Activated CD4-positive, alpha-beta memory T cell treated with anti-CD3 and anti-CD28 coated beads, Interleukin-2, amount 10 ng/mL, durations not matched to agents 7 days and 5 days (primary cell): ENCODE measurements at places on chromosomes 7 and 10.

DNA sequence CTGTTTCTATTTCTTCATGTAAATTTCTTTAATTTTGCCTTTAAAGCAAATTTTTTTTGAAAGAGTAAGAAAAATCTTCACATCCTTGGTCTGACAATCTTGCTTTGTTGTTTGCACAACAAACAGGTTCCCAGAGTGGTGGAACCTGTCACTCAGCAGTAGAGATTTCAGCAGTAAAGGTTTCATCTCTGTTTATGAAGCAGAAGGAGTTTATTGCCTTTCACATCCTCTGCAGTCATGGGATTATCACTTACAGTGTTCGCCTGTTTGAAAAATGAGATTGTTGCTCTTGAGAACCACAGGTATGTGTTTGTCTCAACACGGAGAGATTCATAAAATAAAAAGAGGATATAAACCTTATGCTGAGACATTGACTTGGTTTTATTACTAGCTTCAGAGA is 342.6 kb downstream of the IPMK start:
- no peaks in the 10 kb centered on the region for H3K4me1 ChIP-seq
- H3K4me3 ChIP-seq, result no peak overlapping the region
- H3K27me3 ChIP-seq, result no peaks in the 10 kb centered on the region
- H3K36me3 ChIP-seq, result no peaks in the 10 kb centered on the region
- no peak overlapping the region for H3K27ac ChIP-seq

DNA sequence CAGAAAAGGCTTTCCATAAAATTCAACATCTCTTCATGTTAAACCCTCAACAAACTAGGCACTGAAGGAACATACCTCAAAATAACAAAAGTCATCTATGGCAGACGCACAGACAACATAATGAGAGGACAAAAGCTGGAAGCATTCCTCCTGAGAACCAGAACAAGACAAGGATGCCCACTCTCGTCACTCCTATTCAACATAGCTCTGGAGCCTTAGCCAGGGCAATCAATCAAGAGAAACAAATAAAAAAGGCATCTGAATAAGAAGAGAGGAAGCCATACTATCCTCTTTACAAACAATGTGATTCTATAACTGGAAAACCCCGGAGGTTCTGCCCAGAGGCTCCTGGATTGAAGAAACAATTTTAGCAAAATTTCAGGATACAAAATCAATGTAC is 251.0 kb downstream of the MALRD1 start:
- H3K36me3 ChIP-seq, result no peaks in the 10 kb centered on the region
- no peaks in the 10 kb centered on the region for H3K27me3 ChIP-seq
- H3K4me3 ChIP-seq, result no peak overlapping the region
- no peak for DNase-seq
- no peaks in the 10 kb centered on the region for H3K4me1 ChIP-seq
- H3K27ac ChIP-seq, result no peak overlapping the region

GRCh38 chr7:120272261-120272660 is 714 bp upstream of the KCND2 start:
- DNase-seq, result no peak
- no peaks in the 10 kb centered on the region for H3K36me3 ChIP-seq
- H3K27me3 ChIP-seq, result peaks cover 29% of the 10 kb centered on the region
- peak overlapping the region; percentile 32 for H3K4me3 ChIP-seq

DNA sequence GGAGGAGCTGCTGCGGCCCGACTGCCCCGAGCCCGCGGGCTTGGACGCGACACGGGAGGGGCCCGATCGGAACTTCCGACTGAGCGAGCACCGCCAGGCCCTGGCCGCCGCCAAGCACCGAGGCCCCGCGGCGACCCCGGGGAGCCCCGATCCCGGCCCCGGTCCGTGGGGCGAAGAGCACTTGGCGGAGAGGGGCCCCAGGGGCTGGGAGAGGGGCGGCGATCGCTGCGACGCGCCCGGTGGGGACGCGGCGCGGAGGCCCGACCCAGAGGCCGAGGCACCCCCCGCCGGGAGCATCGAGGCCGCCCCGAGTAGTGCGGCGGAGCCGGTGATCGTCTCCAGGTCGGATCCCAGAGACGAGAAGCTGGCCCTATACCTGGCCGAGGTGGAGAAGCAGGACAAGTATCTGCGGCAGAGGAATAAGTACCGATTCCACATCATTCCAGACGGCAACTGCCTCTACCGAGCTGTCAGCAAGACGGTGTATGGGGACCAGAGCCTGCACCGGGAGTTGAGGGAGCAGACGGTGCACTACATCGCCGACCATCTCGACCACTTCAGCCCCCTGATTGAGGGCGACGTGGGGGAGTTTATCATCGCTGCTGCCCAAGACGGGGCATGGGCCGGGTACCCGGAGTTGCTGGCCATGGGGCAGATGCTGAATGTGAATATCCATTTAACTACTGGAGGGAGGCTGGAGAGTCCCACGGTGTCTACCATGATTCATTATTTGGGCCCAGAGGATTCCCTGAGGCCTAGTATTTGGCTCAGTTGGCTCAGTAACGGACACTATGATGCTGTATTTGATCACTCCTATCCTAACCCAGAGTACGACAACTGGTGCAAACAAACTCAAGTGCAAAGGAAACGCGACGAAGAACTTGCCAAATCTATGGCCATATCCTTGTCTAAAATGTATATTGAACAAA is 1.4 kb downstream of the OTUD1 start:
- peaks cover 42% of the 10 kb centered on the region for H3K4me1 ChIP-seq
- peak overlapping the region; percentile 87 for H3K4me3 ChIP-seq
- DNase-seq, result peak; percentile 33
- peaks cover 39% of the 10 kb centered on the region for H3K36me3 ChIP-seq

DNA sequence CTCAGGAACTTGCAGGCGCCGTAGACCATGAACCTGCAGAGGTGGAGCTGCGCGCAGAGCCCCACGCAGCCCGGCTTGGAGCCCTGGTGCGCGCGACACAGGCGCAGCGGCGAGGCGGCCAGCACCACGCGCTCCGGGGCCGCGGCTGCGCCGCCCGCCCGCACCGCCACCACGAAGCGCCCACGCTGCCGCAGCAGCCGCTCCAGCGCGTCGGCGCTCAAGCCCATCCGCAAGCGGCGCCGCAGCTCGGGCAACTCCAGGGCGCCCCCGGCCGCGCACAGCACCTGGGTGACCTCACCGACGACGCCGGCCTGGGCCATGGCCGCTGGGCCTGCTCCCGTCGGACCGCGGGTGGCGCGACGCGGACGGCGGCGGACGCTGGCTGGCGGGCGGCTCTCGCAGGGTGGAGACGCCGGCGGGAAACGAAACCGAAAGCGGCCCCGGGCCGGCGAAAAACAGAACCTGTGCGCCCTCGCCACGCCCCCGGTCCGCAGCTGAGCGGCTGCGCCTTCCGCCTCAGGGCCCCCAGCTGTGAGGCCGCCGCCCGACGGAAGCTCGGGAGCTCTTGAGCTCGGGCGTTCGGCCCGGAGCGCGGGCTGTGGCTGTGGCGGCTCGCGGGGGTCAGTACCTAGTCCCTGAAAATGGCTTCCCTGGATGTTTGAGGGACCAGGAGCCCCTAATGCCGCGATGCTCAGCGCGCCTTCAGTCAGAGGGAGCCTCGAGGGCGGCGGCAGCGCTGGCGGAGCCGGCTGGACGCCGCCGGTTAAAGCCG is at the start of gene PARP12:
TSS of gene PARP12 (minus strand) at position 424 of the 772 bp plus-strand sequence. CDS start at position 320, 104 bp downstream.
- peak; percentile 93 for DNase-seq
- H3K4me1 ChIP-seq, result peaks cover 48% of the 10 kb centered on the region
- H3K36me3 ChIP-seq, result peaks cover 62% of the 10 kb centered on the region
- H3K4me3 ChIP-seq, result peak within 1 kb of the TSS; percentile 80
- peak within 1 kb of the TSS; percentile 82 for H3K27ac ChIP-seq

GRCh38 chr7:49074538-49074937 is 150.2 kb downstream of the CDC14C start:
- H3K27ac ChIP-seq, result no peak overlapping the region
- H3K36me3 ChIP-seq, result no peaks in the 10 kb centered on the region
- H3K4me3 ChIP-seq, result no peak overlapping the region
- no peak for DNase-seq
- H3K4me1 ChIP-seq, result no peaks in the 10 kb centered on the region

DNA sequence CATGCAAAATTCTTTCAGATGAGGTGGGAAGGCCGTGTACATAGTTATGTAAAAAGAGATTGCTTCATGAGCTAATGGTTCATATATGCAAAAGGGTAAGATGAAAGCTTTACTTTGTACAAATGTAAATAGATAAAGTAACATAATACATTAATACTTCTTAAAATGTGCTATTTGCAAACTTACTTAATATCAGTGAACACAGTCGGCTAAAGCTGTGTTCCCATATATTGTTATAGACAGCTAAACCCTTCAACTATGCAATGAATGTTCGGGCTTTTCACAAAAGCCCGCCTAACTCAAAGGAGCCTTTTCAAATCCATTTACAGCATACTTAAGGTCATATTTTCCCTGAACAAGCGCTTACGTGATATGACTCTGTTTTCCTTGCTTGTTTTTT is 340.6 kb upstream of the GALNT17 start:
- H3K27me3 ChIP-seq, result no peaks in the 10 kb centered on the region
- H3K36me3 ChIP-seq, result peaks cover 35% of the 10 kb centered on the region
- no peak overlapping the region for H3K4me3 ChIP-seq
- H3K27ac ChIP-seq, result no peak overlapping the region
- peaks cover 31% of the 10 kb centered on the region for H3K4me1 ChIP-seq
- DNase-seq, result no peak

GRCh38 chr10:88401671-88402347 is 181.3 kb downstream of the RNLS start:
- DNase-seq, result no peak
- H3K36me3 ChIP-seq, result peaks cover 15% of the 10 kb centered on the region
- H3K27me3 ChIP-seq, result no peaks in the 10 kb centered on the region
- peaks cover 6% of the 10 kb centered on the region for H3K4me1 ChIP-seq

- H3K4me3 ChIP-seq, result no peak overlapping the region
- no peak overlapping the region for H3K27ac ChIP-seq
- peaks cover 4% of the 10 kb centered on the region for H3K4me1 ChIP-seq
- H3K27me3 ChIP-seq, result no peaks in the 10 kb centered on the region
- DNase-seq, result no peak
- H3K36me3 ChIP-seq, result no peaks in the 10 kb centered on the region
Measured at GRCh38 chr10:60414877-60415585, 25.4 kb upstream of the ANK3 start.

DNA sequence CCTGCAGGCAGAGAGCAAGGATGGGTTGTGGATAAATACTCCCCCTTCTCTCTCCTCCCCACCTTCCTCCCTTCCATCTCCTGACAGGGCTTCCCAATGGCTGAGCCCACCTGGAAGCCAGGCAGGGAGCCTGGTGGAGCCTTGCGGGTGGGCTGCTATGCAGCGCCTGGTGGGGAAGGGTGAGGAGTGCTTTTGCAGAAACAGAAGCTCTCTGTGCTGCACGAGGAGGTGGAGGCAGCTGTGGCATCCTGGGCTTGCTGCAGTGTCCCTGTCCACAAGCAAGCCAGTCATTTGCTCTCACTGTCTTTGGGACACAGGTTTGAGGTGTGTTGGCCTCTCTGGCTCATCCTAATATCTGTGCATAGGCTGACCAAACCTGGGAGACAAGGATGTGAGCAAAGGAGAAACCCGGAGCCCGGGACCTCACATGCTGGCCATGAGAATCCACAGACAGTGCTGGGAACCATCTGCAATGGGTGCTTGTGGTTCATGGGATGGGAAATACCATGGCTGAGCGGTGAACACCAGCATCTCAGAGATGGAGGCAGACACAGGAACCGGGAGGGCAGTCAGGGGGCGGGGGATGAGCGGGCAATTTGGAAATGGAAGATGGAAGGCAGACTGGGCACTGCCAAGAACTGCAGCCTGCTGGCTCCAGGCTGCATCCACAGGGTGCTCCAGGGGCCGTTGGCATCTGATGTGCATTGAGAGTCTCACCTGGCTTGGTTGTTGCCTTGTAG is 364.2 kb downstream of the GLRX3 start:
- H3K4me1 ChIP-seq, result no peaks in the 10 kb centered on the region
- no peak overlapping the region for H3K4me3 ChIP-seq
- no peaks in the 10 kb centered on the region for H3K36me3 ChIP-seq
- no peak for DNase-seq
- H3K27ac ChIP-seq, result no peak overlapping the region
- no peaks in the 10 kb centered on the region for H3K27me3 ChIP-seq
